Activated CD8-positive, alpha-beta memory T cell treated with anti-CD3 and anti-CD28 coated beads, Interleukin-2, amount 50 U/mL, for 48 hours (primary cell): ENCODE measurements at places on chromosomes 13 and 19.

DNA sequence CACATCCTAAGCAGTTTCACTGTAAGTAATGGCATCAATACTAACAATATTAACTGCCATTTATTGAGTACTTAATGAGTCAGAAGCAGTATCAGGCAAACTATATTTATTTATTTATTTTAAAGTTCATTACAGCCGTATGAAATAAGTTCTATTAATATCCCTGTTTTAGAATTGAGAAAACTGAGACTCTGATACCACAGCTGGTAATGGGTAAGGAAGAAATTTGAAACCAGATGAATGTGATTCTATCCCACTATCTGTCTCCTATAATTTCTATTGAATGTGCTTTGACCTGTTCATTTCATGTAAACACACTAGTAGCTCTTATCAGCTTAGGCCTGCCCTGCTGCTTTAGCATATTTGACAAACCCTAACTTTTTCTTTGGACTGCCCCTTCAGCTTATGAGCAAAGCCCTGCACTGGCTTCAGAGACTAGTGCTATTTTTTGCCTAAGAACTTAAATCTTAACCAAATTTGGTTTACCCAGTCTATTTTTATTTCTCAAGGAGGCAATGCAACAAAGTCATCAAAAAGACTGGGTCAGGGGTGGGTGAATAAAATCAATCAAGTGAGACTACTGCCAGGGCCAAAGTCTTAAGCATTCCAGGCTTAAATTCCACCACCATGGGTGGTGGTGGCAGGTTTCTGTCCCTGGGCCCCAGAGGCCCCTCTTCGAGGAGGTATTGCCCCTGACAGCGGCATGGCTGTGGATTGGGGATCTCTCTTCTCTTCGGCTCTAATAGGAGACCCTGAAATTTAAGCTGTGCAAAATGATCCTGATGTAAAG, 143.4 kb downstream of the DLEU7 start:
- no peak for DNase-seq

GRCh38 chr13:78339927-78340326, 263.4 kb downstream of the POU4F1 start:
- no peak for DNase-seq

GRCh38 chr19:38145623-38146022, 78.4 kb downstream of the DPF1 start:
- DNase-seq: no peak

GRCh38 chr13:46012404-46012803, 40.1 kb downstream of the ZC3H13 start:
- no peak for DNase-seq

DNA sequence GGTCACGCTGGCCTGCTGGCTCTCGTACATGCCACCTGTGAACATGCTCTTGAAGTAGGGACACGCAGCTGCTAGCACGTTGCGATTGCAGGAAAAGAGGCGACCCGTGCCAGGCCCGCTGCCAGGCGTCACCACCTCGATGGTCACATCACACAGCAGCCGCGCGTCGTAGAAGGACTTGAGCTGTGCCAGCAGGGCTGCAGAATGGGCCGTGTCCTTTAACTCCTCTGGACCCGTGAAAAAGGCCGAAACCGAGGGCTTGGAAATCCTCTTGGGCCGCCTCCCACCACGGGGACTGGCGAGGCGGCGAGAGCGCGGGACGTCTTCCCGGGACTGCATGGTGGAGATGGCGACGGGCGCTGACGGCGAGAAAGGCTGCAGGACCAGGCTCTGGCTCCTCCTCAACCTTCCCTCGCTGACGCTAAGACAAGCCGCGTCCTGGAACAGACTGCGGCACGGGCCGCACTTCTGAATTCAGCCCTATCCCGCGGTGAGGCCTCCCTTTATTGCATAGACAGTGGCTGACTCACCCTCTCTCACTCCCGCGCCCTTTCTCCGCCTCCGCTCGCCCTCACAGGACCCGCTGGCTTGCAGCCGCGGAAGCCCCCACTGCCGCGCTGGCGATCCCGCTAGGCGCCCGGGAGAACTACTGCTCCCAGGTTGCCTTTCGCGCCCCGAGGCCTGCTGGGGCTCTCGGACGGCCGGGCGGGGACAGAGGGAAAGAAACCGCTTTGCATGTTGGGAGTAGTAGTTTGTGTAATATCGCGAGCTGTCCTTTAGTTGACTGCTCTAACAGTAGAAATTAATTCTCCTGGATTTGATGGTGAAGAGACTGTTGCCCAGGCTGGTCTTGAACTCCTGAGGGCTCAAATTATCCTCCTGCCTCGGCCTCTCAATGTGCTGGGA, at the start of gene KBTBD7:
Gene KBTBD7, minus strand, starts transcription at position 651 of the 906 bp plus-strand sequence. Its CDS starts 312 bp downstream, at position 339.
- DNase-seq: peak; percentile 95

DNA sequence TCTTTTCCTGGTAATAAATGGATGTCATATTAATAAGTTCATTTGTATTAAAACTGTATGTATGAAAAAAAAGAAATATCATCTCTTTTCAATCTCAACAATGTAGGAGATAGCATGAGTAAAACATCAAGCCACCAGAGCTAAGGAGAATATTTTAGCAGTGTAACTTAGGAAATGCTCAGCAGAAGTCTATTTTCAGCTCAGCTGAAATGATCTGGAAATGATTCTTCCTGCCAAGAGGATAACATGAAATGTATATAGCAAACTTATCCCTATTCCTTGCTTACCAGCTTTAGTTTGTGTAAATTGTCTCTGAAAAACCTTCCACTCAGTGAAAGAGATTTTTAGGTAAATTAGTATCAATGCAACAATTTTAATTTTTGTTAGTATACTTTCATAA, 1194.4 kb downstream of the SLITRK1 start:
- no peak for DNase-seq

DNA sequence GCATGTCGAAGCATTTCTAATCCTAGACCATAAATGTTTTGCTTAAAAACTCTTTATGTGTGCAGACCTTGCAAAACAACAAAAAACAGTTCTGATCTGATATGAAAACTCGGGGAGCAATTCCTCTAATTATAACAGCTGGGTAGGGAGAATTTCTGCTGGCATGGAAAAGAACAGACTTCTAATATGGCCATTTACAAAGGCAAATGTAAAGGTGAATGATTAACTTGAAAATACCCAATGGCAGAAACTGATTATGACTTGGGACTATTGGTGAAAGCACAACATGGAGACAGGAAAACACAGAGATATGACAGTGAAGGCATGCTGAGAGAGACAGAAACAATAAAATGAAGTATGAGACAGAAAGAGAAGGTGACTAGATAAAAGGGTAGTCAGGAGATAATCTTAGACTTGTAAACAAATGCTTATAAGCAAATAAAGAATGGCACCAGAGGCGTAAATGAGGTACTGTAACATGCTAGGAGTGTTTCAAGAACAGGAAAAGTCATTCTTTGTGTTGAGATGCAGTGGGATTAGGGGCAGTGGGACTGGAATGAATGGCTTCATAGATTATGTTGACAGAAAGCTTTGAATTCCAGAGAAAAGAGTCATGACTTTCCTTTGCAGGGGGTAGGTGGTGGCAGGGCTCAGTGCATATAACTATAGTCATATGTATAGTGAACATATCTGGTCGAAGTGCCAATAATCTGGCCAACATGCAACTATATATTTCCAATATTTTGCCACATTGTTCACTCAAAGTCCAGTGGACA, 393.0 kb downstream of the ITGBL1 start:
- DNase-seq: no peak

DNA sequence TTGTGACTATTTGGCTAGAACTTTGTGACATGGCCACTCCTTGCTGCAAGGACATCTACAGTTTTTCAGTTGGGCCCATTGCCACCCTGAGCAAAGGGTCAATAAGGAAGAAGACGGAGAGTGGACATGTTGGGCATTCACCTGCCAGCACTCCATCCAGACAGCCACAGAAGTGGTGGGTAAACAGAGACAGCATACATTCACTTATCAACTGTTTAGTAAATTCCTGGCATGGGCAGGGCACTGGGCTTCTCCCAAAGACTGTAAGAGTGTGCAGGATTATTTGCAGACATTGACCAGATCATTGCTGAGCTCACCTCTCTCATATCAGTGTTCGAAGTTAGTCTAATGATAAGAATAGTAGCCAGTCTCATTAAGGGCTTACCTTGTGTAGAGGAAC, 29.2 kb downstream of the SIPA1L3 start:
- DNase-seq: no peak

DNA sequence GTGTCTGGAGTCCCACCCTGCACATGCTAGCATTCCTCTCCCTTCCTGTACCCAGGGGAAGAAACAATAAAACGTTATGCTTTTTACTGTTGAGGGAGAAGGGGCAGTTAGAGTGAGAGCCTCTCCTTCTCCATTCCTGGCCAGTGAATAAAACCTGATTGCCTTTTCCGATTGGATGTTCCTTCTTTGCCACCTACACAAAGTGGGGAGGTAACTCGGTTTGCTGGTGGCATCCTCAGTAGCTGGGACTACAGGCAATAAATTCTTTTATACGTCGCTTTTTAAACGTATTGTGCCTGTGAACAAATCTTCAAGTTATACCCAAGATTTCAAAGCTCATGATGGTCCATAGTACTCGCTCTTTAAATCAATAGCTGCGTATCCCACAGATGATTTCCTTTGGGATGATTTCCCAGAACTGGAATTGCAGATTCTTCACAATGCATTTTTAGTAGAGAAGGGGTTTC, 660 bp upstream of the MVB12A start:
- no peak for DNase-seq

GRCh38 chr19:8307400-8307964, 676 bp downstream of the CD320 start:
- no peak for DNase-seq

DNA sequence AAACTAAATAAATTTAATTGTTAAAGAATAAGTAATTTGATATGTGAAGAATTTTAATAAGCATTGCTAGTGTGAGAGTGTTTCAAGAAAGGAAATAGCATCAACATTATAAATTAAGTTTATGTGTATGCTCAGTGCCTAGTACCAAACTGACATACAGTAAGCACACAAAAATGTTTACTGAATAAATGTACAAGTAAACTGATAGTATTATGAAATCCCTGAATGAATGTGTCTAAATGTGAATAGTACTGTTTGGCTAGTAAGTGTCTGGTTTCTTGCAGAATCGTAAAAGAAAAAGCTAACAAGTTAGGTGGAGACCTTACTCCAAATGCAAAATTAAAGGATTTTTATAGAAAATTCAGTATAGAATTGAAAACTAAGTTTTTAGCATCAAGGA, 233.6 kb downstream of the PCDH9 start:
- DNase-seq: no peak

GRCh38 chr19:31356587-31357314, 7.5 kb upstream of the TSHZ3 start:
- peak; percentile 84 for DNase-seq

DNA sequence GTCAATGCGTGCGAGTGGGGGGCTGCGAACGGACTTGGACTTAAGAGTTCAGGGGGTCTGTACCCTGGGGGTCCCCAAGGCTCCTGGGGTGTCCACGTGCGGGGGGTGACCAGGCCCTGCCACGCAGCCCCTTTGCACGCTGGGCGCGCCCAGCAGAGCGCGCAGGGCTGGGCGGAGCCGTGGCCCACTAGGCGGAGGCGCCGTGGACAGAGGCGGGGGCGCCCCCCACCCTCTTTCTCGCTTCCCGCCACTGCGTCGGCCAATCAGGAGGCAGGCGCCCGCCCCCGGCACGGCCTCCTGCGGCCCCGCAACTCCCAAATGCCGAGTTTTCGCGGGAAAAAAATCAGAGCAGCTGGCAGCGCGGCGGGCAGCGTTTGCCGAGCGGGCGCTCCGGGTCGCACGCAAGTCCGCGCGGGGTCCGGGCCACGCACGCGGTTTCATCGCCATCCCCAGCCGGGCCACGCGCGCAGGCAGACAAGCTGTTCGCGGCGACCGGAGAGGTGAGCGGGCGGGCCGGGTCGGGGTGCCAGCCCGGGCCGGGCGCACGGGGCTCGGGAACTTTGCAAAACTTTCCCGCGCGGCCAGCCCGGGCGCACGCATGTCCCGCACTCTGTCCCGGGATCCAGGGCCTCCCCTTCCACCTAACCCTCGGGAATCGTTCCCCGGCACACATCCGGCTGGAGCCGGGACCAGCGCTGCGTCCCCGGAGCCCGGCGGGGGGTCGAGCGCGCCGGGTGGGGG, at the start of gene UHRF1:
Gene UHRF1, plus strand, starts transcription at position 346 of the 741 bp plus-strand sequence. CDS start 1,385 bp downstream, outside the sequence.
- peak; percentile 88 for DNase-seq

DNA sequence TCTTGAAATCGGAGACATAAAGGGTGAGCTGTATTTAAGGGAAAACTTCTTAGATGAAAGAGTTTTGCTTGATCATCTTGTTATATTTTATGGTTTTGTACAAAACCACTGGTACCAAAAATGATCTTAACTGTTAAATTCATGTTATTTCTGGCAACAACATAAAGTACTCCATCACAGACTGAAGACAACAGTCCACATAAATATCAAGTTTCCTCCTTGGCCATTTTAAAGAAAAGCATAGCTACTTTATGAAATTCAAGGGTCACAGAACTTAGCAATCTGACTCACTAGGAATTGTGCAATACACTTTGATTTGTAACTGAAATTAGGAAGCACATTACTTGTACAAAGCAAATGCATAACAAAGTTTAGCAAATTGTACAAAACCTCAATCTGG, 66.3 kb downstream of the TBC1D4 start:
- no peak for DNase-seq

DNA sequence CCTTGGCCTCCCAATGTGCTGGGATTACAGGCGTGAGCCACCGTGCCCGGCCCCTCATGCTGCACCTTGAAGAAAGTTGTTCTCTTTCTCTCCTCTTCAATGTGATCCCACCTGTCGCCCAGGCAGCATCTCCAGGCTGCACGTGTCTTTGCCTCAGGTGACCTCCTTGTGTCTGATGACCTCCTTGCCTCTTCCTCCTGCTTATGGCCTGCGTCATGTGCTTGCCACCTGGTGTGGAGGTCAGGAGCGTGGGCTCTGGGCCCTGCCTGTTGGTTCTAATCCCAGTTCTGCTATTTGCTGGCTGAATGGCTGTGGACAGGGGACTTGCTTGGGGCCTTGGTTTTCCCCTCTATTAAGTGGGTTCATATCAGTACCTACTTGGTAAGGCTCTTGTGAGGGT, 6.3 kb downstream of the BICRA start:
- DNase-seq: no peak

- no peak for DNase-seq
These were observed 20.1 kb upstream of the DOCK9 start for GRCh38 chr13:98997738-98998641.

GRCh38 chr13:65091031-65091430, 2139.1 kb downstream of the PCDH9 start:
- DNase-seq: no peak

DNA sequence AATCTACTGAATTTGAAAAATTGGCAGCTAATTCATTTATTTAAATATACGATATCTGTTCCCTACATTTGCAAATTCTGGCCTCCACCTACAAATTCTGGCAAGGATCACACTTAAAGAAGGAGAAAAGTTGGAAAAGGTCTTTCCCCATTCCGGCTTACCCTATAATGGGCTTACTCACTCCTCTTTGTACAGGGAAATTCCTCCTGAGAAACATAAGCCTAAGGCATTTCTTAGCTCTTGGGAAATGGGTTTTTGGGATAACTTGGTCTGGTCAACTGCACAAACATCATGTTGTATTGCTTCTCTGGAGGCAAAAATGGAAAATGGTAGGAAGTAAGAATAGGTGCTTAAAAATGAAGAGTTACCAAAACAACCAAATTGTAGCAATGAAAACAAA, 25.5 kb downstream of the KCTD12 start:
- DNase-seq: no peak

DNA sequence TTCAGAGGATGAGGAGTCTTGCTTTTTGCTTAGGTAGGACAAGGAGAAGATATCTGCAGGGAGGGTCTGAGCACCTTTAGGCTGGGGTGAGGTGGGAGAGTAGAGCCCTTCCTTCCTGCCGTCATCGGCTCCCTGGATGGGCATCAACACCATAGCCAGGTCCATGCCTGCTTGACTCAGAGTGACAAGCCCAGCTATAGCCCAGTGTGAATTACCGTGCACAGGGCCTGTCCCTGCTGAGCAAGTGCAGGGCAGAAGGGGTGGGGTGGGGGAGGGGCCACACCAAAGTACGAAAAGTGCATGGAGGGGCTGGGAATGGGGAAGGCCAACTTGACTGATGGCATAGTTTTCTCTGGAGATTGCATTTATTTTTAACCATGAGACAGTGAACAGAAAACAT, 30.3 kb upstream of the RNF113B start:
- DNase-seq: no peak
